ELF-1 (cell line): ENCODE measurements at places on chromosomes 12 and 14.
A peak's percentile ranks its signal among the peaks of the same experiment; 100 is the strongest.

DNA sequence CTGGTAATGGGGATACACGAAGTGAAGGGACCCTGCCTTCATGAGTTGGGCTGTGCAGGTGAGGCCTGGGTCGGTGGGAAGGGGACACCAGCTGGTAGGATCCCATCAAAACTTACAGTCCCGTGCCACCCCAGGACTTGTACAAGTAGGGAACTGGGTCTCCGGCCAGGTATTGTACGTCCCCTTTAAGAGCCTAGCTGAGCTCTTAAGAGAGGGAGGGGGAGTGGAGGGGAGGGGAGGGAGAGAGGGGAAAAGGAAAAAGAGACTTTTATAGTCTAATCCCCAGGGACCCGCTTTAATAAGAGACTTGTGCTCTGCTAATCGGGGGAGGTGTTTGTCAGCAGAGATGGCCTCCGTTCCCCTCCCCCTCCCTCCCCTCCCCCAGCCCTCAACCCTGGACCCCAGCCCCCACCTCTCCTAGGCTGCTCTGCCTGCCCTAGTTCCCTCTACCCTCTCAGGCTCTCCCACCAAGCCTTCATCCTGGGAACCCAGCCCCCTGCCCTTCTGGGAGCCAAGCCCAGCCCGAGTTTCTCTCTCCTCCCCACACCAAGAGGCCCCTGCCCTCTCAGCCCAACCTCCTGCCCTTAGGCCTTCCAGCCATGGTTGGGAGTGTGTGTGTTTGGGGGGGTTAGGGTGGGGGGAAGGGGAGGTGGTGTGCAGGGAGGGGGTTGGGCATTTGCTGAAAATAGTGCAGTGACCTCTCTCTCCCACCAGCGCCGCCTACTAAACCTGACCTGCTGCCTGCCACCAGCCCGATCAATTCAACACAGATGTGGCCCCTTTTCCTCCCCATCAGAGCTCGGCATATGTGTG, 2.6 kb downstream of the GDF11 start:
- peak; percentile 98 for DNase-seq

DNA sequence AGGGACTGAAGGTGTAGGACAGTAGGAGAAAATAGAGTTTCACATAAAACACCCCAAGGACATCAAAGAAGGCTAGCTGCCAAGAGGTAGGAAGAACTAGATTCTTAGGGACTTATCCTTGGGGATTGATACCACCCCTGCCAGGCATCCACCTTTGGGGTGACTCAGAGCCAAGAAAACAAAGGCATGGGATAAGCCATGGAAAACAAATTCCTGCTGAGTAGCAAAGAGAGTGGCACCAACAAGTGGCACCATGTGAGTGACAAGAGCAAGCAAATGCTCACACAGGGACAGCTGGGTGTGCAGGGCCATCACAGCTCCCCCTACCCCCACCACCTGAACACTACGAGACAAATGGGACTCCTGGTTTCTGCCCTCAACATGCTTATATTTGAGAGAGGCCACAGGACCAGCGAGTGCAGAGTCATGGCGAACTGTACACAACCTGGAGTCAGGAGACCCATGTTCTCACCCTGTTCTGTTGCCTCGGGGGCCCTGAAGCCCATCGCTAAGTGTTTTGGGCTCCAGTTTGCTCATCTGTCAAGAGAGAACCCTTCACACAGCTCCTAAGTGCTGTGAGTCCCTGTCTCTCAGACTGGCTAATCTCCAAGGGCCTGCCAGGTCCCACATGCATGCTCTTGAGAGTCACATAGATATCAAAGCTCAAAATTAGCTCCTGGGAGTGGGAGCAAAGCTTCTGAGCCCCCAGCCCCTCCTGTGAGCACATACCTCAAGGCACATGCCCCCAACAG, 91.9 kb downstream of the DPF3 start:
- DNase-seq, result no peak

DNA sequence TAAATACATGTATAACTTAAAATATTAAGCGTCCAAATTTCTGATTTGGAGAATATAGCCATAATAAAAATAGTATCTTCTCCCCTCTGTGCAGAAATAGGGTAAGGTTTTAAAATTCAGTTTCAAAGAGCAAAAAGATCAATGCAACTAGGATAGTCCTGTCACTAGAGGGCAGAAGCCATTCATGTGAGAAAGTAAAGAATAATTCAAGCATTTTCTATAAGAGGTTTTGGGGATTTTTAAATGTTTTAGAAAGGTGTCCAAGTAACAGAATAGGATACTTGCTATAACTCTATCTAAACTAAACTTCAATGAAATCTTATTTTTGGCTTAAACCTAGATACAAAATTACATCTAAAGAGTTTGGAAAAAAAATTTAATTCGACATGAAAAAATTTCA, 50.3 kb downstream of the ADAMTS20 start:
- DNase-seq, result no peak

GRCh38 chr12:62736596-62736995, 198.4 kb downstream of the PPM1H start:
- DNase-seq, result no peak

- DNase-seq, result no peak
Measured at GRCh38 chr14:105860615-105861580, 334.5 kb downstream of the TMEM121 start.

GRCh38 chr12:123763093-123763492, 992 bp downstream of the DNAH10 start:
- DNase-seq, result peak; percentile 49

GRCh38 chr12:126361804-126362203, 1296.6 kb downstream of the AACS start:
- no peak for DNase-seq

GRCh38 chr12:12007001-12007712, 63.6 kb upstream of the BCL2L14 start:
- DNase-seq, result no peak

DNA sequence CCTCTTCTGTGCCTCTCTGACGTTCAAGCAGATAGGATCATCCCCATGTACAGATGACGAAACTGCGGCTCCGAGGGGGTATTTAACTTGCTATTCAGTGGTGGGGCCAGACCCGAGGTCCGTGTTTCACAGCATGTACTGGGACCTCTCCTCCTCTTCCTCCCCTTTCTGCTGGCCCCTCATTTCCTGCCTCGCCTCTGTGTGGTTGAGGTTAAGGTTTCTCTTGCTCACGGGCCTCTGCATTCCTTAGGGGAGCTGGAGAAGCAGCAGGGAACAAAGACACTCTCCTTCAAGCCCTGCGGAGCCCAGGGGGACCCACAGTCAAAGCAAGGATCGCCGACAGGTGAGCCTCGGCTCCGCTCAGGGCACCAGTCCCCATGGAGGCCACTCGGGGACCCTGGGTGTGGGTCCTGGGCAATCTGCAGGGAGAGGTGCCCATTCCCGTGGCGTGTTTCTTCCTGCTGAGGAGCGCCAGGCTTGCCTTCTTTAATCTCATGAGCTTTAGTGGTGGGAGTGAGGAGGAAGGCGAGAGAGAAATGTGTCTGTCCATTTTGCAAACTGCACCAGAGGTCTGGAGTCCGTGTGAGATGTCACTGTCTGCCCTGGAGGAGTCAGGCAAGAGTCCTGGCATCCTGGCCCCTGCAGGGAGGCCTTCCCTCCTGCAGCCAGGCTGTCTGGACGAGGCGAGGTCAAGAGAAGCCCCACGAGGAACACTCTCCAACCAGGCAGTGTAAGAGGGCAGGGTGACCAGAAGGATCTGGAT, 45.0 kb downstream of the SLC6A12 start:
- DNase-seq, result no peak

DNA sequence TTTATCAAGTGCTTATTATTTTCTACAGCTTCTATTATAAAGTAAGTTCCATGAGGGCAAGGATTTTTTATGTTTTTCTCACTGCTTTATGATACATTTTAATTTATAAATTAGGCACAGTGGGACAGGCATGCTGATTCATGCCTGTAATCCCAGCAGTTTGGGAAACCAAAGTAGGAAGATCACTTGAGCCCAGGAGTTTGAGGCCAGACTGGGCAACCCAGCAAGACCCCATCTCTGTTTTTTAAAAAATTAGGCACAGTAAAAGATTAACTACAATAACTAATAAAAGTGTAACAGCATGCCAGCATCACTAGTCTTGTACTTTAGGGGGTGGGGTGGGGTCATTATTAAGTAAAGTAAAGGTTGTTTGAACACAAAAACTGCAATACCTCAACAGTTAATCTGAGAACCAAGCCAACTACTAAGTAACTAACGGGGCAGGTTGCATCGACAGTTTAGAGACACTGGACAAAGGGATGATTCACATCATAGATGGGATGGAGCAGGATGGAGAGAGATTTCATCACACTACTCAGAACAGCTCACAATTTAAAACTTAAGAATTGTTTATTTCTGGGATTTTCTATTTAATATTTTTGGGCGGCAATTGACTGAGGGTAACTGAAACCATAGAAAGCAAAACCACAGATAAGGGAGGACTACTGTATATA, 119.5 kb downstream of the PLEKHA5 start:
- DNase-seq, result no peak

GRCh38 chr12:114588061-114588460, 95.9 kb downstream of the TBX3 start:
- no peak for DNase-seq

- DNase-seq, result no peak
Measured at GRCh38 chr14:98122527-98122926, 1149.5 kb downstream of the BCL11B start.

- peak; percentile 94 for DNase-seq
Measured at GRCh38 chr12:6193853-6194815, 6.1 kb upstream of the CD9 start.

GRCh38 chr14:69997849-69998248, 118.6 kb downstream of the SMOC1 start:
- DNase-seq, result no peak

GRCh38 chr14:74109369-74109768, 24.6 kb downstream of the LIN52 start:
- no peak for DNase-seq

GRCh38 chr14:103539056-103539825, 10.2 kb downstream of the TRMT61A start:
- no peak for DNase-seq

DNA sequence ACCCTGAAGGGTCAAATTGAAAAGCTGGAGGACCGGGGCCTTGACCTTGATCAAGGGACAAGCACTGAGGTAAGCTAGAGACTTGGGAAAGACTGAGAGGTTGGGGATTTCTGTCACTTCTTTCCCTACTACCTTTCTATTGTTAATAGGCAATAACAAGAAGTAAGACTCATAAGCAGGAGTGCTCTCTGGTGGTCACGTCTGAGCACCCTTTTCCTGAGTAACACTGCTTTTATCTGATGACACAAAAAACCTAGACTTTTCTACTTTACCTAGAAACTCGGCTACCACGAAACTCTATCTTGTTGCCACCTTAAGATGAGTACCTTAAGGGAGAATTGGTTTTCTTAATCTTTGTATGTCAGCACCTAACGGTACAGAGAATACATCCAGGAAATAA, 35.5 kb upstream of the PPFIBP1 start:
- no peak for DNase-seq

- no peak for DNase-seq
Measured at GRCh38 chr14:50530358-50530757, 2.0 kb downstream of the MAP4K5 start.

- peak; percentile 17 for DNase-seq
Measured at GRCh38 chr12:114131824-114132223, 165.7 kb upstream of the RBM19 start.

DNA sequence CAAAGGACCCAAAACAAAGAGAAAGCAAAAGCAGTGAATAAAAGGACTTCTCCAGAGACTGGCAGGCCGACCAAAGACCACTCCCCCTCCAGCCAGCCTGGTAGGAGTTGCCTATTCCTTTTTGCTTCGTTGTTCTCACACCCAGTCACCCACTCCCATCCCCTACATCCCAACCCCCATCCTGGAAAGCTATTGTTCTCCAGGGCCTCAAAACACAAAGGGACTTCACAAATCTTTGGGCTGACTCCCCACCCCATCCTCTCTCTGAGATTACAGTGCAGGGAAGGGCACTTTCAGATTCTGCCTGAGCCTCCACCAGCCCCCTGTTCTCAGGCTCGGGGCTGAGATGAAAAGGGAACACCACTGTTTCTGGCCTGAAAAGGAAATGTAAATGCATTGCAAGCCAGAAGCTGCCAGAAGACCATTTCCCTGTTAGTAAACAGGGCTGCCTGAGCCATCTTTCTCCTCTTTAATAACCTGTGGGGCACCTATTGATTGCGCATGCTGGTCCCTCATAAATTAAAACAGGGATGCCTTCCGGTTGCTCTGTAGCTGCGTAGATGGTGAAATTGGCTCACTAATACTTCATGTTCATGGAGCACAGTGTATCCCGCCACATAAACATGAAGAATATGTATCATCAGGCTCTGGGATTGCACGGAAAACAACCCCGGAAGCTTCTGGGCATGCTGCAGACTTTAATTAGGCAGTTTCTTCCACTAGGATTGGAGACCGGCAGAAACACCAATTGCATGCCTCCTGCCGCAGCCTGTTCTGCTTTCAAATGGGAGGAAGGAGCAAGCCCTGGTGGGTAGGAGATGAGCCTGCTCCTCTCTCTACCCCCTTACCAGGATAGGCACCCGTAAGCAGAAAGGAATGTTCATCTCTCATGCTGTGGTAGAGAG, 130.3 kb upstream of the FUT8 start:
- peak; percentile 90 for DNase-seq

GRCh38 chr12:106131676-106132075, 7.1 kb downstream of the NUAK1 start:
- DNase-seq, result no peak

DNA sequence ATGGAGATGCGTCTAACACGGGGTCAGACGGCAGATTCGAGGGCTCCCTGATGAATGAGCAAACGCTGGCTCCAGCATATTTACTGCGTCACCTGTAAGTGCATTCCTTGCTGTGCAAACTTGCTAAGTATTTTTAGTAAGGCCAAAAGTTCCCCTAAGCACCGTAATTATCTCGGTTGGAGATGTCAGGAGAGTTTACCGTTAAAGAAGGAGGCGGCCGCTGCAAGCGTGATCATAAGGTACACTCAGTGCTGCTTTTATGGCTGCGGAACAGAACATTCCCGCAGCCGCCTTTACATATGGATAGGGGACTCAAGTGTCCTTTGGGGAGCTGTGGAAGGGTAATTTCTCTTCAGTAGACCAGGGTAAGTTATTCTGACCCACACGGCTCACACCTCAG, 175.6 kb downstream of the GLT1D1 start:
- DNase-seq, result peak; percentile 15

- no peak for DNase-seq
Measured at GRCh38 chr12:49615725-49616124, 7.6 kb upstream of the PRPF40B start.

- peak; percentile 82 for DNase-seq
Measured at GRCh38 chr14:69574263-69574953, at the start of gene CCDC177. Gene CCDC177, minus strand, starts transcription at chr14:69574871. Its CDS starts 1,249 bp downstream, at chr14:69573622.
